ENCODE measurements at places on chromosomes 7 and 10.

DNA sequence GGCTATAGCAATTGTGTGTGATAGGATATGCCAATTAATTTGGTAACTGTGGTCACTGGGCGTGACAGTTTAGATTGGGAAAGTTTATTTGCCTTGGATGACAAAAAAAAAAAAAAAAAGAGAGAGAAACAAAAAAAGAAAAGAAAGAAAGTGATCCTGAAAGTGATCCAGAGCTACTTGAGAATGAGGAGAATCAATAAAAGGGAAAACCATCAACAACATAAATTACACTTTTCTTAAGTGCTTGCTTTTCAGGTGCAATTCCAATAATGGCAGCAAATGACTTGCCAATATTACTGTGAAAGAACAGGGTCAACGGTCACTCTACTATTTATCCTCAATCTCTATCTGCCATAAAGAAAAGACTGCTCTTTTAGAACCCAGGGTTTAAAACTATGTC, 191.8 kb upstream of the SEMA3C start:
- no peak for DNase-seq

DNA sequence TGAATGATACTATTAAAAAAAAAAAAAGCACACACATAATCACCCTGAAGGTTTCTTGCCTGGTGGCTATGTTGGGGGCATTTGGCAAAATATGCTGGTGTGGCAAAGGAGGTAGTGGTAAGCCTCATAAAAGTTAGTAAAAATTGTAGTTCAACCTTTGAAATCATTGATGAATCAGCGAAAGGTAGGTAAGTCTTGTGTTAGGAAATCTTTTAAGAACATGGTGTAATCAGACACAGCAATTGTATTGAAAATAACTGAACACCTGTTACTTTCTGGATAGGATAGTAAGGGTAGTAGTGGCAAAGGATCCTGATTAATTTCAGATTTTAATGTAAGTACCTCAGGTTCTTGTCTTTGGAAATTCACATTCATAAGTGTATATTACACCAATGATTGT, 40.9 kb downstream of the CALML5 start:
- no peak for DNase-seq

DNA sequence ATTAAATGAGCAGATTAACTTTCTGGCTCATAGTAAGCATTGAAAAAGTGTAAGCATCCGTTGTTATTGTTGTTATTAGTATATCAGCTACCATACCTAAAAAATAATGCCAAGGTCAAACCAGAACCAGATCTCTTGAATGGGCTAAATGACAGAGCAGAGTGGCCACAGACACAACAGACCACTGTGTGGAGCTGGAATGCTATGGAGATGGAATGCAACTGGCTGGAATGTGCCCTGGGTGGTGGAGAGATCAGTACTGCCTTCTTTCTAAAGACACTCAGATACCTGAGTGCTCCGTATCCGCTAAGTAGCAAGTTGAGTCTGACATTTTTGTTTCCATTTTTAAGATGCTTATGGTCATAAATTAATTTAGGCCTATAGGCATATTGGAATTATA, 20.5 kb upstream of the DNAJB12 start:
- no peak for DNase-seq

DNA sequence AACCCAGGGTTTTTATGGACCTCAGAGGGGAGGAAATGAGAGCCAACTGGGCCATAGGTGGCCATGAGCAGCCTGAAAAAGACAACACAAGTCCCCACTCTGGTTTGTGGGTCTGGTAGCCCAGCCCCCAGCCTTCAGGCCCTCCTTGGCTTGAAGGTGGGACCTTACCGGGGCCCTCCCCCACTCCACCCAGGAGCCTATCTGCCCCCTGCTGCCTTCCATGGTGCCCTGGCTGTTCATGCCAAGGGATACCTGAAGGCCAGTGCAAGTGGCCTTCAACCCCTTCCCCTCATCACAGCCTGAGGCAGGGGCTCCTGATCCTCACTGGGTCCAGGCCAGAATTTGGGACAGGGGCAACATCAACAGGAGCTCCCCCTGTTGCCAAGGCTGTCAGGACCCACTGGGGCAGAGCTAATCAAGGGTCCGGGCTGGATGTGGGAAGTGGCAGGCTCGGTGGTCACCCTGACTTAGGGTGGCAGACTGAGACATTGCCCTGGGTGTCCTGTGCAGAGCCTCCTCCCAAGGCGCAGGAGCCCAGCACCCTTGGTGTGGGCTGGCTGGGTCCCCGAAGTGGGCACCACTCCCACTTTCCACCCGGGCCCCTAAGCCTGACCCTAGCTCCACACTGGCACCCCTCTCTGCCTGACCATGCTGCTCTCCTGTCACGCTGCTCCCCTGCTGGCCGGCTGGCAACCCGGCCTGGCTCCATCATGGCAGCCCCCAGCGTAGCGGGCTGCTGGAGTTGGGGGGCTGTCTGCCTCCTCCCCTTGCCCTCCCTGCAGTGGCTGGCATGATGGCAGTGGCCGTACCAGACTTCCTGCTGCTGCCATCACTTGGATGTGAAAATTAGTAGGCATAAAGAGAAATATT, 6.4 kb downstream of the WDFY4 start:
- no peak for DNase-seq
